Activated T-helper 1 cell treated with anti-CD3 and anti-CD28 coated beads, Interleukin-2, amount 50 U/mL, for 16 hours (primary cell): ENCODE measurements at places on chromosomes 7 and 10.

- DNase-seq, result no peak
These were observed 14.6 kb downstream of the VOPP1 start for GRCh38 chr7:55557666-55558188.

GRCh38 chr10:100868382-100868781 lies 44.4 kb upstream of the SLF2 start:
- no peak for DNase-seq

DNA sequence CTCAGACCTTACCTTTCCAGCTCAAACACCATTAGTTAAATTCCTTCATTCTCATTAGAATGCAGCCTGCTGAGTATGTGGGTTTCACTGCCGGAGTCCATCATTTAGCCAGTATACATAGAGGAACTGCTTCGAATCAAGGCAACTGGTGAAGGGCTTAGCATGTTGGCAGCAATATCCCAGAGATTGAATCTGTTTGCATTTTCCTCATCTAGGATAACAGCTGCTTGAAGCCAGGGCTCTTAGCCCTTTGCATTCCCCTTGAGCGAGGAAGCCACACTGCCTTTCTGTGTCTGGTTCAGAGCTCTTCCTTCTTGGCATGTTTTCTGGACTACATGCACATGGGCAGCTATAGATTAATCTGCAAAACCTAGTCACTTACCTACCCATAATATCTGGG lies 14.7 kb downstream of the NODAL start:
- no peak for DNase-seq

GRCh38 chr10:110966146-110966545 lies 46.7 kb downstream of the SHOC2 start:
- DNase-seq, result no peak

DNA sequence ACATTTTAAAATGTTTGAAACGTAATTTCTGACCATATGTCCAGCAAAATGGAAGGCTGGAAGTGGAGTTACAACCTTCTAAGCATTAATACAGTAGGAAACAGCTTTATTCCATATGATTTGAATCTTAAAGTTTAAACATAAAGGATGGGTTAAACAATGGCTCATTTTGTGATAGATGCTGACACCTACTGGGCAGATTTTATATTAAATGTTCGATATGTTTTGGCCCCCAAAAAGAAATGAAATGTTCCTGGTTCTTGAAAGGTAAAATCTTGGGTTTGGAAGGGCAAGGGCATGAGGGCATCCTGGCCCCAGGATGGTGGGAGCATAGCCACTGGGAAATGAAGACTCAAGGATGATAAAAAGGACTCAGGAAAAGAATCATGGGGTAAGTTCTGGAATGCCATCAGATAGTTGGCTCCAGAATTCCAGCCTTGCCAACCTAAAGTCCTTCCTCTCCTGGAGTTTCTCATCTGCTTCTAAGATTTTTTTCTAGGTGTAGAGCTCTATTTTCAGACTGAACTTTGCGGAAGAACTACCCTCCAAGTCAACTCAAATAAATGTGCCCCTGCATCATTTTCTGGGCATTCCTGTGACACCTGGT lies 34.6 kb upstream of the SLC35G1 start:
- DNase-seq, result no peak

DNA sequence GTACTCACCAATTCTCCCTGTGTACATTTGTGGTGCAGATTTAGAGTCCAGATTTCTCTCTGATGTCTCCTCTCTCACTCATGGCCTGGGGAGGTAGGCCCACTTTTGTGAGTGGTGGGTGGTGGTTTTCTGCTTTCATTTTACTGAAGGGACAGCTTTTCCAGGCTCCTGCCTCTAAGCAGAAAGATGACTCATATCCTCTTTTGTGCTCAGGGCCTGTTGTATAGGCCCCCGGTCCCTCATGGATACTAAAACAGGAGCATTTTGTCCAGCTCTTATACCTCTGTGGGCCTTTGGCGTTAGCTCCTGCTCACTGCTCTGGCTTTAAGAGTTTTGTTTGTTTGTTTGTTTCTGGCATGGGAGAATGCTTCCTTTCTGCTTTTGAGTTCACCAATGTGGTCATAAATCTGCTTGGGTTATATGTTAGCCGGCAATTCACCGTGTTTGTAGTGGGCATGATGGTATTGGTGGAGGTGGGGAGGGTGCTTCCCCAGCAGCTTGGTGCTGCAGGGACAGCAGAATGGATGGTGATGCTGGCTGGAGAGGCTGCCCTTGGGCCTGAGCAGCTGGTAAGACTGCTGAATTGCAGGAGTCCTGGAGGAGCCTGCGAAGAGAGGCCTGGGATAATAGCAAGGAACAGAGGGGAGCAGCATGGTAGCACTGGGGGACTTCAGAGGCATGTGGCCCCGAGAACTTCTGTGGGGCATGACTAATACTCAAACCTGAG lies 468.7 kb downstream of the RPS24 start:
- no peak for DNase-seq

DNA sequence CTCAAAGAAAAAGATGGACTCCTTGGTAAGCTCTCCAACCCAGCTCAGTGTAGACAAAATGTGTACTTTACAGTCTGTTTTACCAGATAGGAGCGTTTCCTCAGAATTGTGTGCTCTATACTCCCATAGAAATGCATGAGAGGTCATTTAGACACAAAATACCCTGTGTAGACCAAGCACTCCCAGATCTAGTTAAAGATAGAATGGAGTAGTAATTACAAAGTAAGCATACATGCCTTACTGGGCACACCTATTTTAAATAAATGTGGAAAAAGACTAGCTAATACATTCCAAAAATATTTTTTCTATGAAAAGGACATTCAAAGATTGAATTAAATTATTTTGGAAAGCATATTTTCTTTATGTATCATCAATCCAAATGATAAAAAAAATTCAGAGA lies 271.9 kb upstream of the DGKB start:
- no peak for DNase-seq

- DNase-seq, result no peak
These were observed 27.7 kb downstream of the ARHGAP22 start for GRCh38 chr10:48577158-48577557.

DNA sequence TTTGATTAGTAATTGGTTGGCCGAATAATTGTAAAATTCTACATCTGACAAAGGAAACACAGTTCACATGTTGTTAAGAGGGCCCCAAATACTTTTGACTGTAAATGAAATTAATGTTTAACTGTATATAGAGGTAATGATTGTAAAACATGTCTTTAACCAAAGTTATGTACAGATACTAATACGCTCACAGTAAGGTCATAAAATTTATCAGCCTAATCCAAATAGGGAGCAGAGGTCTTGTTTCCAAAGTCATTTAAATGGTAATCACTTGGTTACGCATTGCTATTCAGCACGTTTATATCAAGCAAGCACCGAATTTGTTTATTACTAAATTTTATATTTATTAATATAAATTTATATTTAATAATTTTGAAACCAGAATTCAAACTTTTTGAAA lies 1.4 kb downstream of the PHYHIPL start:
- no peak for DNase-seq

DNA sequence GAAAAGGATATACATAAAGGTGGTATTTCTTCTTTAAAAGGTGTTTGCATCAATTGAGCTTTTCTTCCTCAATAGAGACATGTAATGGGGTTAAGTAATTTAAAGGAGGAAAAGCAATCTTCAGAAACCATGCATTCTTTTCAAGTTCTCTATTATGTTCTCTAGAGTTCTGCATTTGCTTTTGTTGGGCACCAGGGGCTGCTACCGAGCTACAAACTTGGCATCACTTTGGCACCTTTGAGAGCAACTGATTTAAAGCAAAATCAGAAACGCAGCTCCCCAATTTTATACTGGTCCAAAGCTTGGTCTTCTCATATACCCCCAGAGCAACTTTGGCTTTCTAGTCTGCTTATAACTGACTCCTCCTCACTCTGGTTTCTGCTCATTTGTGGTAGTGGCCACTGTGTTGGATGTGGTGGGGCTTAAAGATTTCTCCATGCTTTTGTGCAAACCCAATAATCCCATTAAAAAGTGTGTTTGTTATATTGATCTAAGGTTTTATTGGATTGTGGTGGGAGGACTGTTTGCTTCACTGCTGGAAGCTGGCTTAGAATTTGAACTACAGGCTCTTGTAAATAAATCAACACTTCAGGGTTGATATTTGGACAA lies 712.1 kb downstream of the PHTF2 start:
- DNase-seq, result no peak

DNA sequence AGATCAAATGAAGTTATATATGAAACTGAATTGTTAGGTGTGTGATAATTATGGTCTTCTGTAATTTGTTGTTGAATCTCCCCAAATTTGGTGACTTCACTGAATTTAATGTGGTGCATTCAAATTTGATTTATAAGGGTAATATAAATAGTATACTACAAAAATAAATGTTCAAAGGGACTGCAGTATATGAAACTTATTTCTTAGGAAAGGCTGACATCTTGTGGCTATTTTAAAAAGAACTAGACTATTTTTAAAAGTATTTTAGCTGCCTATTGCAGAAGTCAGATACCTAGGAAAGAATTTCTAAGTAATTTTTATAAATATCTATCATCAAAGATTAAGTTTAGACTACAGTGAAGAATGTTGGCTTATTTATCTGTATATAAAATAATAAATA lies 36.6 kb downstream of the ATRNL1 start:
- DNase-seq, result no peak

- no peak for DNase-seq
These were observed 108.3 kb downstream of the MTERF1 start for GRCh38 chr7:91771921-91772815.

DNA sequence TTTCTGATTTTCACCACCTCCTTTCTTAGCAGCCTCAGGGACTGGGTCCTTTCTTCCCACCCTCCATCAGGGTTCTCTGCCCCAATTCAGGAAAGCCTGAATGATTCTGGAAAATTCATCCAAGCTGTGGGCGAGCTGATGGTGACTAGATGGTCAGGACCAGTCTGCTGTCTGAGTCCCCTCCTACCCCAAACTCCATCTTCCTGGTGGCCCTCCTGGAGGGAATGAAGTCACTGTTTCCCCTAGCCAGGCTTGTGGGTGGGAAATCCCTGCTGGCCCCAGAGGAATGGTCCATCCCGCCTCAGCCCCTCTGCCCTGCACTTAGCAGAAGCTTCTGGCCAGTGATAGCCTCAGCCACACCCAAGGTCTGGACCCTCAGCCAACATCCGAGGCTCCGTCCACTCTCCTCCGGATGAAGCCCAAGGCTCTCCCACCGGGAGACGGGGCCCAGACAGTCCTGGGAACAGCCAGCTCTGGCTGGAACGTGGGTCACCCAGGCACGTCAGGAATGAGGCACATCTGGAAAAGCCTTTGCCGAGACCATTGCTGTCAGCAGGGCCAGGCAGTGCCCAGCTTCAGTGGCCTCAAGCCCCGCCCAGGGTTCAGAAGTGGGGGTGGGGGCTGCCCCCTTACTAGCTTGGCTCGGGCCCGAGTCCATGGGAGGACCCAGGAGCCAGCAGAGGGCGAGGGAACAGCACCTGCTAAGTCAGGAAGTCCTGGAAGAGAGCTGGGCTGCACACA lies 4.0 kb upstream of the AQP1 start:
- no peak for DNase-seq

DNA sequence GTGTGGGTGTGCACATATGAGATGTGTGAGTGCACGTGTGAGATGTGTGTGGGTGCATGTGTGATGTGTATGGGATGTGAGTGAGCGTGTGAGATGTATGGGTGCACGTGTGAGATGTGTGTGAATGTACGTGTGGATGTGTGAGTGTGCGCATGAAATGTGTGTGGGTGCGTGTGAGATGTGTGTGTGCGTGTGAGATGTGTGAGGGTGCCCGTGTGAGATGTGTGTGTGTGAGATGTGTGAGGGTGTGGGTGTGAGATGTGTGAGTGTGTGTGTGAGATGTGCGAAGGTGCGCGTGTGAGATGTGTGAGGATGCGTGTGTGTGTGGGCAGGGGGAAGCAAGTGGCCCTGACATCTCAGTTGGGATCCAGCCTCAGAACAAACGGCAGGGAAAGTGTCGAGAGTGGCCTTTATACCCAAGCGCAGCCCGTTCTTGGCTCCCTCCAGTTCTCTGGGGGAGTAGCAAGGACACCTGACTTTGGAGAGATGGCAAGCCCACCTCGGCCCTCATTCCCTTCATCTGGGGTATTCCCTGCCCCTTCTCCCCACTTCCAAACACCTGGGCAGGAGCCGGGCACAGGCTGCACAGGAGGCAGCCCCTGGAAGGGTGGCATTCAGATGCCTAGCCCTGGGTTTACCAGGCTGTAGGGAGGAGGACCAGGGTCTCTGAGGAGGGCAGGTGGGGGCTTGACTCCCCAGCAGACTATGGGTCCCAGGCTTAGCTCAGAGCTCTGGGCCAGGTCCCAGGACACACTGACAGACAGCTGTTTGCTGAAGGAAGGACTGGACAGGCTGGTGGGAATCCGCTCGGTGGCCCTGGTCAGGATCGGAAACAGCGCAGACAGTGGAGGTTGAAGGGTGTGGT lies 31.6 kb downstream of the PPIF start:
- no peak for DNase-seq

DNA sequence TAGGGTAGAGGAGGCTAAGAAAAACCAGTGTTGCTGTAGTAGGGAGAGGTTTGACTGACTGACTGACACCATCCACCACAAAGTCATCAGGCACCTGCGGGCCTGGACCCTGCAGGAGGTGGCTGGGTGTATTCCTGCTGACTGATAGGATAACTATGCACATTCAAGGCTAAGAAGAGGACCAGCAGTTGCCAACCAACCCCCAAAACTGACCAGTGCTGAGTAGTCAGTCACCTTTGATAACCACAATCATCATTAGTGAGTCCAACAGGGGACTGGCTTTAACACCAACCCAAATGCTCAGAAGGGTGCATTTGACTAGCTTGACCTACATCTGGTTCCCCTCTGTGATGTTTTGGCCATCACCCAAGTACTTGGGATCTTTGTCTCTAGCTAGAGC lies 30.5 kb downstream of the PLXNA4 start:
- no peak for DNase-seq

DNA sequence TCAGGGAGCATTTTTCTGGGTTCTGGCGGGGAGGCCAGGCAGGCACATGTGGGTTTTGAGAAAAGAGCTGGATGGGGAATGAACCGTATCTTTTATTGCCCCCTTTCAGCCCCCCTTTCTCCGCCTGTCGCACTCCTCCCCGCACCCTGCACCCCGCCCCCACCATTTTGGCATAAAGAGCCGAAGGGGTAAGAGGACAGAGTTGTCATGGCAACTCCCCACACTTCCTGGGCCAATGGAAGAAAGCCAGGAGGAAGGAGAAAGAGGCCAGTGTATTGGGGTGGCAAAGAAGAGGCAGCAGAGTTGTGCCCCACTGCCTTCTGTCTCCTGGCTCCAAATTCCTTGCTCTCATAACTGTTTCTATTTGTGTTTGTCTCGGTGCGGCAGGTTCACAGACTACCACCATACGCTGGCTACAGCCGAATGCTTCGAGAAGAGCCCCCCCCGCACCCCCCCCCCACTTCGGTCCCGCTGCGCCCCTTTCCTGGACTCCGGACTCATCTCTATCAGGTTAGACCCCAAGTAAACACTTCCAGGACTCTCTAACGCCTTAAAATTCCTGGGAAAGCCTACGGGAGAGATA lies 3.4 kb downstream of the KCNIP2 start:
- no peak for DNase-seq

GRCh38 chr7:67917437-67917755 lies 920.8 kb downstream of the TYW1 start:
- no peak for DNase-seq

- DNase-seq, result no peak
These were observed 236.1 kb upstream of the BMPER start for GRCh38 chr7:33669251-33669670.
